ENCODE measurements at places on chromosomes 4 and X.

DNA sequence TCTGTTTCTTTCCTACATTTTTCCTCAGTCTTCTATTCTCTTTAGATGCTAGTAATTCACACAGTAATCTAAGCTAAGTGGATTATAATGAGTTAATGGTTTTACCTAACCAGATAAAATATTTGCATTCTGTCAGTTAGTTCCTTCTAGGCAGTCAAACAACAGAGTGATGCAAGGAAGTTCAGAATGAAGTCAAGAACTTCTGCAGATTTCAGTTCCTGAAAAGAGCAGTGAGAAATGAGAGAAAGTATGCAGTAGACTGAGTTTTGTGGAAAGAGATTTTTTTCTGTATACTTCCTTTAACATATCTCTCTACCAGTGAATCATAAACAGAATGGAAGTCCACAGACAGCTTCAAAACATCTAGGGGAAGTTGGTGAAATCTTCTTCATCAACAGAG lies 774.0 kb upstream of the POU3F4 start:
- no peak for DNase-seq

DNA sequence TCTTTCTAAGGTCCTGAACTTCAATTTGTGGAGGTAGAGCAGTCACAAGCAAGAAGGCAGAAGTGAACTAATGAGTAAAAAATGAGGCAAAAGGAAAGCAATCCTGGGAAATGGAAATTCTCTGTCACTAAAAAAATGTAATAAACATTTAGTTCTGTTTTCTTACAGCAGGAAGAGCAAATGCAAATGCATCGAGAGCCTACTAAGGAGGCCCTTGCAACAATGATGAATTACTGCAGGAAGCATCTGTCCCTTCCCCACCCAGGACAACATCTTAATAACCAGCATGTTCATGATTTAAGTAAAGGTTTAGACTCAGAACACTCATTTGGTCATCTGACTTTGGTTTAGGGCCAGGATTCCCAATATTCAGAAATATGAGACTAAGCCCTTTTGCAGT lies 341.4 kb upstream of the NOCT start:
- DNase-seq = no peak

- DNase-seq = no peak
These were observed 12.9 kb downstream of the CCDC22 start for GRCh38 chrX:49247916-49248811.

- no peak for DNase-seq
These were observed 61.1 kb upstream of the MTM1 start for GRCh38 chrX:150507251-150507856.

- DNase-seq = no peak
These were observed 153.4 kb downstream of the PPP1R2C start for GRCh38 chrX:42624524-42624923.

DNA sequence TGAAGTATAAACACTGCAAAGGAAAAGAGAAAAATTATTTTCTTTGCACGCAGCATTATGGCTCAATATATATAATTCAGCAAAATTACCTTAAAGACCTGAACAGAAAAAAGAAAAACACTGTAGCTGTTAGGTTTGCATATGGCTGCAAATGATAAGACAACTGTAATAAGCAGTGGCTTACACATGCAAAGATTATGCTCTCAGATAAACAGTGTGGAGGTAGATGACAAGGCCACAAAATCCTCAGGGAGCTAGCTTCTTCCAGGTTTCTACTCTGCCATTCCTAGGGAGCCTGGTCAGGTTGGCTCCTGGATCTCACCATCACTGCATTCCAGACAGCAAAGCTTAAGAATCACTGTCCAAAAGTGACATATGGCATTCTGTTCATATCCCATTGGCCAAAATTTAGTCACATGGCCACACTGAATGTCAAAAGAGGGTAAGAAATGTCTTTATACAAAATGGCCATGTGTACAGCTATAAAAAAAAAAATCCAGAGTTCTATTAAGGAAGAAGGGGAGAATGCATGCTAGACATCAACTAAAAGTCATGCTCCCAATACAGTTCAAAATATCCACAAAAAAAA lies 195.2 kb upstream of the SLC7A11 start:
- DNase-seq = no peak

GRCh38 chrX:38365954-38366353 lies 13.6 kb downstream of the OTC start:
- DNase-seq = no peak

DNA sequence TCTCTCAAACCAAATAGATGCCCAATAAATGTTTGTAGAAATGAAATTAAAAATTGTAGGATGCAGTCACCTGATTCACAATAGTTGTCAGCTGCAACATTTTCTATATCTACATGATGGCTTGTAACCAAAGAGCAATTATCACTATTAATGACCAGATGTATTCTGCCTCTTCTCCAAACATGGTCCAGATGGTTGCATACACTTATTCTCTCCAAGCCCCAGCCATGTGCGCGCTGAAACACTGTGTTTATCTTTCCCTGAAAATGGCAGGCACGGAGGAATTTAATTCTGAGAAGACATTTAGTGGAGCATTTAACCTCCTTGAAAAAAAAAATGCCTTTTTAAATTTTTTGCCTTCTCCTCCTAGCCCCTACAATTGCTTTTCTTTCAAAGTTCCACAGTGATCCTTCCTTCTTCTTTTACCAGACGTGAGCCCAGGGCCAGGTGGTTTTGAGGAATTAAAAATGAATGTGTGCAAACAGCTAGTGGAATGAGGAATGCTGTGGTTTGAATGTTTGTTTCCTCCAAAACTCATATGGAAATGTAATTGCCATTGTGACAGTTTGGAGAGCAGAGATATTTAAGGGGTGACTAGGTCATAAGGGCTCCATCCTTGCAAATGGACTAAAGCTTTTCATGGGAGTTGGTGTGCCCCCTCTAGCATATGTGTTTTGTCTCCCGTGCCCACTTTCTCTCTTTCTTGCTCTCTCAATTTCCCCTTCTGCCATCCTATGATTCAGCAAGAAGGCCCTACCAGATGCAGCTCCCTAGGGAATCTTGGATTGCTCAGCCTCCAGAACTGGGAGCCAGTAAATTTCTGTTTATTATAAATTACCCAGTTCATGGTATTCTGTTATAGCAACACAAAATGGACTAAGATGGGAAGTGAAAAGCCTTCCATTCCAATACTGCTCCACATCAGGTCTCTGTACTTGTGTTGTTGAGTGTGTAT lies 136.0 kb downstream of the GABRB1 start:
- DNase-seq = no peak

GRCh38 chr4:3047464-3048286 lies 26.7 kb downstream of the HTT-AS start:
- DNase-seq = peak; percentile 56

- DNase-seq = no peak
These were observed 254.5 kb upstream of the RPS6KA3 start for GRCh38 chrX:20521222-20521621.

- no peak for DNase-seq
These were observed 3.3 kb upstream of the ADH7 start for GRCh38 chr4:99438405-99438780.

- no peak for DNase-seq
These were observed 109.5 kb downstream of the CDKL5 start for GRCh38 chrX:18534949-18535348.

DNA sequence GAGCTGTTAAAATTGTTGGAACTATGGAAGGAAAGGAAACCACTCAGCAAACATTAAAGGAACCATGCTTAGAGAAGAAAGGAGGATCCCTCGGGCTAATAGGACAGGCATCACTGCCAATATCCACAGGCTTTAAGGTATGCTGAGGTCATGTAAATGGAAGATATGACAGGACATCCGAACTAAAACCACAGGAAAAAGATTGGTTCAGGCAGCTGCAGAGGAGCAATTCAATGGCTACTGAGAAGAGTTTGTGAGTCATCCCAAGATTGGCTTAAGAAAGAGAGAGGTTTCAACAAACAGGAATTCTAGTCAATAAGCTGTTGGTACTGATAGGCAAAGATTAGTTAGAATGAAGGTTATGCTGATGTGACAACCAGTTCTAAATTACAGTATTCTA lies 106.4 kb upstream of the FAM241A start:
- no peak for DNase-seq

DNA sequence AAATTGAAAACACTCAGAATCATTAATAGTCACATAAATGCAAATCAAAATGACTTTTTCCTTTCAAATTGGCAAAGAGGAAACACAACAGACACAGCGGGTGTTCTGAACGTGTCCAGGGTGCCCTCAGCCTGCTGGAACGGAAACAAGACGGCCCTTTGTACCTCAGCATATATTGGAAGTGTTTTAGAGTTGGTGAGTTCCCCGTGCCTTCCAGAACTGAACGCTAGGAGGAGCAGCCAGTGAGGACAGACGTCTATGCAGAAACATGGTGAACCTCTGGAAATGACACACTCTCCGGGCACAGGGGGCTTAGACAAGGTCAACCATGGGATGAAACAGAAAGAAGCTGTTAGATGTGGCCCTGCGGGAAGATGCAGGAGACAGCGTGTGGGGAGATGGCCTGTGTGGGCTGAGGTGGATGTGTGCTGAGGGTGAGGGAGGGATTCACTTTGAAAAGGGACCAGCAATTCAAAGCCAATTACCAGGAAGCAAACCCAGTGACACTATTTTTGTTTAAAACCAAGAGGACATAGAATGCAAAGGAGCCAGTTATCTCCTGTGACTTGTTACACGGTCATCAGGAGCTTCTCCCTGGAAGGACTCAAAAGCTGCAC lies 40.4 kb downstream of the RNF212 start:
- peak; percentile 20 for DNase-seq

GRCh38 chrX:145727476-145727875 lies 90.2 kb upstream of the SLITRK2 start:
- no peak for DNase-seq

DNA sequence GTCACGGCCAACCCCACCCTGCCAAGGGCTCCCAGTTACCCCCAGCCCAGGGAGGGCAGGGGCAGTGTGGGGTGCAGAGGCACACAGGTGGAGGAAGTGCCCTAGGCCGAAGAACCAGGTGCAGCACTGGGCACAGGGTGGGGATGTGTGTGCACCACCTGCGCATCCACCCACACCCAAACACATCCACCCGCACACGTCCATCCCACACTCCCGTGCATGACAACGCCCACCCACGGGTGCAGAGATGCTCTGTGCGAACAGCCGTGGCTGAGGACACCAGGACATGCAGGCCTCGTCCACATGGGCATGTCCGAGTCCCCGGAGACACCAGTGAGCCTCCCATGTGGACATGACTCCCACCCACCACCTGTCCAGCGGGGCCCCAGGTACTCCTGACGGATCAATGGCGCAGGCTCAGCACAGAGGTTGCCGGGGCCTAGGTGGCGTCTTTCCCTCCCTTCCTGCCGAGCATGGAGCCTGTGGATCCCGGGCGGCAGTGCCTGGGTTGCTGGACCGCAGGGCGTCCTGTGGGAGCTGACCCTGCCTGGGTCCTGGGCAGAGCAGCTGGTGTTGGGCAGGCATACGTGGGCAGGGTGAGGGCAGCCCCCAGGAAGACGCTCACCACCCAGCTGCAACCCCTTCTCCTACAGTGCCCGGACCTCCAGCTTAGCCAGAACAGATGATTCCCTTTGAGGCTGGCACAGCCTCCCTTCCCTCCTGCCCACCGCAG lies 19.6 kb downstream of the CTBP1 start:
- DNase-seq = no peak

- no peak for DNase-seq
These were observed 479.2 kb downstream of the GBA3 start for GRCh38 chr4:23171976-23172375.

DNA sequence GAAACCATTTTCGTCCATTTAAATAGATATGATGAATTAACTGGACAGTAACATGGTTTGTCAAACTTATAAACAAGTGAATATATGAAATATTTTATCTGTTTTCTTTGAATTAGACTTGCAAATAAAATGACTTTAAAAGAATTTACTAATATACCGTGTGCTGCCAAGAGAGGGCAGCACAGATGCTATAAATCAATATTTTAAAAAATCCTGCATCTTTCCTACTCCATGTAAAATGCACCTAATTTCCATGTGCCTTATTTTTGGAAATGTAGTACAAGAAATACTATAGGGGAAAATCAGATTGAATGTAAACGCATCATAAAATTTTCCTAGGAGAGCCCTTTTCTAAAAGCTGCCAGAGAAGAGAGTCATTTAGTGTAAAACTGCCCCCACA lies 62.2 kb downstream of the PRKX start:
- DNase-seq = no peak

DNA sequence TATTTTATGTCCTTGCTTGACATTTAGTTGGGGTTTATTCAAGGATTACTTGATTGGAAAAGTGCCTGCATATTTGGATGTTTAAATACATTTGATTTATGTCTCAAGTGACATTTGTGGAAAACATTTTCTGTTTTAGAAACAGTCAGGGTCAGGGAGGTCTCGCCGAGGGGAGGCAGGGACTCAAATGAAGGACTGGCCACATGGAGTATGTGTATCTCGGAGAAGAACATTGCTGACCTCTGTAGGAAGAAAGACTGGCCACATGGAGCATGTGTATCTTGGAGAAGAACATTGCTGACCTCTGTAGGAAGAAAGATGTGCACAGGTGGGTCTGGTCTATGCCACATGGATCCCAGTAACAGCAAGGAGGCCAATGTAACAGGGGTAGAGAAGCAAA lies 233.6 kb downstream of the TRIML1 start:
- DNase-seq = no peak

DNA sequence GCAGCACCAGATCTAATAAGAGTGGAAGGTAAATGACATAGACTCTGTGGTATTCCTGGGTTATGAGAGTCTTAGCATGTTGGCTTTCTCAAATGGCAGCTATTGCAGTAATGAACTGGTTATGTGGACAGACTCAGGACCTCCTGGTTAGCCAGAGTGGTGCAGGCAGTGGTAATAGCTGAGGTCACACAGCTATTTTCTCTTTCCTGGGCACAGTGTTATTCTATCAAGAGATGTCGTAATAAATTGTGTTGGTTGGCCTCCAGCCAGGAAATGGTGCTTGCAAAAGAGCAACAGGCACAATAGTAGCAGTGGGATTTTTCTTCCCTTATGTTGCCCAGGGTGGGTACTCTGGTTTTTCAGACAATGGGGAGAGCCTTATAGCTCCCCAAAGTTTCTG lies 279.2 kb upstream of the FGF16 start:
- DNase-seq = no peak

- DNase-seq = no peak
These were observed 69.9 kb upstream of the FBXW7 start for GRCh38 chr4:152605641-152606335.

- DNase-seq = no peak
These were observed 224.7 kb upstream of the PPP1R2C start for GRCh38 chrX:43002526-43003203.

DNA sequence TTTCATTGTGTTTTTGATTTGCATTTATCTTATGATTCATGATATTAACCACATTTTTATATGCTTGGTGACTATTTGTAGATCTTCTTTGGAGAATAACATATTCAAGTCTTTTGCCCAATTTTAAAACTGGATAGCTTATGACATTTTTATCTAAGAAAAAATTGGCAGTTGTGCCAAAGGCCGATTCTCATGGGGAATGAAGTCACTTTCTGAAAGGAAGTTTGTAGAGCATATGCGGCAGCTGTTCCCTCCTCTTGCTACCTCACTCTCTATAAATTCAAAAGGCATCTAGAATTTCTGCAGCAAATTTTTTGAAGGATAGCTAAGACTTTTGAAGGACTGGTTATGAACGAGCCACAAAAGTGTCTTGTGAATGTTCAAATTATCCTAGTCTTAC lies 2353.5 kb downstream of the ARAP2 start:
- DNase-seq = no peak

GRCh38 chr4:76993787-76994641 lies 44.5 kb downstream of the SEPTIN11 start:
- peak; percentile 6 for DNase-seq
